ENCODE measurements at places on chromosomes 7 and 10.

DNA sequence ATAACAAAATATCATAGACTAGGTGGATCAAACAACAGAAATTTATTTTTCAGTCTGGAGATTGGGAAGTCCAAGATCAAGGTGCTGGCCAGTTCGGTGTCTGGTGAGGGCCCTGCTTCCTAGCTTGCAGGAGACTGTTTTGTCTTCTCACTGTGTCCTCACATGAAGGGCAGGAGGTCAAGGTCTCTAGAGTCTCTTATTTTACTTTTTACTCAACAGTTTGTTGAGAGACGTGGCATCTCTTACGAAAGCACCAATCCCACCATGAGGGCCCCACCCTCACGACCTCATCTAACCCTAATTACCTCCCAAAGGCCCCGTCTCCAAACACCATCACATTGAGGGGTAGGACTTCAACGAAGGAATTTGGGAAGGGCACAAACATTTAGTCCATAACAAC lies 41.2 kb upstream of the SORBS1 start:
- no peak for DNase-seq

DNA sequence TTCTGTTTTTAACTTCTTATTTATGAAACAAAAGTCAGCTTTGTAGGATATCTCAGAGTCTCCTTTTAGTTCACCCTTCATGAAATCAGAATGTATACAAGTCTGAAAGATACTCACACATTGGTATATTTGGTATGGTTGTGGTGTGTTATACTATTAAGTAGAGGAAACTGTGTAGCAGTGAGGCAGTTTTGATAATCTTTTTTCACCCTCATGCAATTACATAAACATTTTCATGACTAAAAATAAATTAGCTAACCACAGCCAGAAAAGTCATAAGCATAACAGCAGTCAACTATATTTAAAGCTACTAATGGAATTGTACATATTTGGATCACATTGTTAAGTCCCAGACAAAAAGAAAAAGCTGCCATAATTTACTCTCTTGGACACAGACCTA lies 62.1 kb downstream of the FAM185A start:
- no peak for DNase-seq

DNA sequence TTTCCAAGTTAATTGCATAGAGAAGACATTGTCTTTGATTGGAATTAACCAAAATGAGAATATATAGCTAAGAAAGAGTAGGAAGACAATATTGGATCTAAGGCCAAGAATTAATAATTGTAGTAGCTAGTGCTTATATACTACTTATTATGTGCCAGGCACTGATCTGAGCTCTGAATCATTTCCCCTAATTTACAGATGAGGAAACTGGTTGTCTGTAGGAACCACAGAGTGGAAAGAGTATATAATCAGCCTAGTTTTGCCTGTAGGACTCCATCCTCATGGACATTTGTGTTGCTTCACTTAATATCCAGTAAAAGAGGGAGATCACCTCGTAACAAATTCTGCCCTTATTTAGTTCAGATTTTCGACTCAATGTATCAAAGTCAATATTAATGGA lies 127.9 kb downstream of the ARID5B start:
- no peak for DNase-seq

DNA sequence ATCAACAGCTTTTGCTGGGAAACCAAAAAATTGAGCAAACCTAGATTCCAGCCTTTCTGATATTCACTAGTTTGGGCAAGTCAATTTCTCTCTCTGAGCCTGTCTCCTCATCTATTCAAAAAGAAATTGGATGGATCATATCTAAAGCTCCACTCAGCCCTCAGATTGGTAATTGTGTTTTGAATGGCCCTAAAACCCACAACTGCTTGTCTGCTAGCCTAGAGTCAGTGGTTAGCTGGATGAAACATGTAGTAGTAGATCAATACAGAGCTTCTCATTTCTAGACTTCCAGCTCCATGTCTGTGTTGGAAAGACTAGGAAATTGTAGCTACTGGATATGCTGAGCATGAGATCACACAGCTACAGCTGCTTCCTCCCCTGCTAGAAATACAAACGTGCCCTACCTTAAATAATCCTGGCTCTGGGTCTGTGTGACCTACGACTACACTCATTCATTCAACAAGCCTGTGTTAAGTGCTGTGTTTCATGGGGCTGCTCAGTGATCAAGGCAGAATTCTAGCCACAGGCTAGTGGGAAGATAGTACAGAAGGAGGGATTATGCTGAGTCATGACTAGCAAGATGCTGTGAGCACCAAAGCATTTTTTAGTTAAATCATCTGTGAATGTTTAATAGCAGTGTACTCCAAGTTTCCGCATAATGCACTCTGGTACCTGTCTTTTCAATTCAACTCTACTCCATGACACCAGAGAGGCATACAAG lies 15.7 kb downstream of the DNTT start:
- no peak for DNase-seq

DNA sequence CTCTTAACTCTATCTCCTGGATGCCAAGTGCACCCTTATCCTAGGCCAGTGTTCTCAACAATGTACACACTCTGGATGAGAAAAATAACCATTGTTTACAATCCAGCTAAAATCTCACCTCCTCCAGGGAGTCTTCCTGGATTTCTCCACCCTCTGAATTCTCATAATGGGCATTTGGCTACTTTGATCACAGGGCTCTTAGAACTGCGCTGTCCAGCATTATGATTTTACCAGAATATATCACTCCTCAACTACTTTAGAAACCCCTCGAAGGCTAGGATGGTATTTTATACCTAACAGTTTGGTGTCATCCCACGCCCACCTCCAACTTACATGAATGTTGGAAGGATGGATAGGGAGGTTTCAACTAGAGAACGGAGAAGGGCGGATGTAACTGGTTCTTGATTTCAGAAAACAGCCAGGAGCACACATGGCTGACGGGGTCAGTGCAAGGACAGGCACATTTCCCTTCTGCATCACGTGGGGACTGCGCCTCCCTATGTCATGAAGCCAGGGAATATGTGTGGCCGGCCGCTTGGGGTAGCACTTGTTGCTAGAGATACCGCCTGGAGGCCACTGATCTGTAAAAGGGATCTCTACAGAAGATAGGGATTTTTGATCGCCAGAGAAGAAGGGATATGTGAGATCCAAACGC lies 1.2 kb upstream of the ATP6V0E2 start:
- DNase-seq = peak; percentile 40

DNA sequence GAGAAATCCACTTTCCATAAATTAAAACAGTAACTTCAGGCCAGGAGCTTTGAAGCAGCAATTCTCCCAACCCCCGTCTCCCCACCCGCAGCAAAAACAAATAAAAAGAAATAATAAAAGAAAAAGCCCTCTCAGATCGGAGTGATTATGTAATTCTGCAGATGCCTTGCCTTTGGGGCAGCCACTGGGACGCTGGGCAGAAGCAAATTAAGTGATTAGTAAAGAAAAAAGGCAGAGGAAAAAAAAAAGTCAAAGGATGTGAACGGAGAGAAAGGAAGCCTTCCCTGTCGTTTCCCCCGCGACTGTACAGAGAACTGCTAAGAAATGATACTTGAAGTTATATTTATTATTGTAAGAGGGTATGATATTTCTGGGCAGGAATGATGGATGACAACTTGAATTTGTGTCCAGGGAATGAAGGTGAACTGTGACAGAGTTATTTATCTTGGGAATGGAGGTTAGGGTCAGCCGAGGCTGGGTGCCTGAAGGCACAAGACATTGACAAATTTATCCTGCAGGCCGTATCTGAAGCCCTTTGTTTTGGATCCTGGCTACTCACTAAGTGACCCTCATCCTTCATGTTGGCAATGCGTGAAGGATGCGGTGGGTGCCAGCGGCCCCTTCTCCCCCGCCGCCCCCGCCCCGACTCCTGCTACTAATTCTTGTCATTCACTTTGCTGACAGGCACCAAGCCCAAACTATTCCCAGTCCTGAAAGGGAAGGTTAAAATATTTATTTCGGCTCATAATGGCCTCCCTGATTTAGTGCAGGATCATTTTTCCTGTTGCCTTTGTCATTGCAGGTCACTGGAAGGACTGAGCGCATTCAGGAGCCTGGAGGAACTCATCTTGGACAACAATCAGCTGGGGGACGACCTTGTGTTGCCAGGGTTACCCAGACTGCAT lies 604.0 kb downstream of the LRMDA start:
- no peak for DNase-seq
